ENCODE measurements at places on chromosomes 13 and 19.

GRCh38 chr13:98390086-98390715, 186.7 kb downstream of the STK24 start:
- DNase-seq: no peak

DNA sequence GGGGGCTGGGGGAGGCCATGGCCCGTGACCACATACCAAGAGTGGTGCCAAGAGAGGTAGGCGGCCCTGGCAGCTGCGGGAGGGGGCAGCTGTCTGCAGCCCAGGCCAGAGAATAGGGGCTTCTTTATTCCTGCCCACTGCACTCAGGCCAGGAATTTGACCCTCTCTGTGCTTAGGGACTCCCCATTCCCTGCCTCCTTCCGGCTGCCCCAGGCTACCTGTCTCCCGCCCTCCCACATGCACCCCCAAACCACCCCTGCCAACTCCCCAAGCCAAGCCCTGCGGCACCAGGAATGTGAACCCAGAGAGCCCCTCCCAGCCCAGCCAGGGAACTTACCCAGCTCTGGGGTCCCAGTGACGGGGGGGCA, 687 bp downstream of the PLEKHA4 start:
- DNase-seq: no peak

GRCh38 chr19:19209372-19209771, 2.4 kb upstream of the NCAN start:
- DNase-seq: no peak

- no peak for DNase-seq
These were observed 929.8 kb upstream of the SLITRK1 start for GRCh38 chr13:84812078-84812477.

- DNase-seq: no peak
These were observed 36.4 kb downstream of the SOX1 start for GRCh38 chr13:112103260-112103838.

DNA sequence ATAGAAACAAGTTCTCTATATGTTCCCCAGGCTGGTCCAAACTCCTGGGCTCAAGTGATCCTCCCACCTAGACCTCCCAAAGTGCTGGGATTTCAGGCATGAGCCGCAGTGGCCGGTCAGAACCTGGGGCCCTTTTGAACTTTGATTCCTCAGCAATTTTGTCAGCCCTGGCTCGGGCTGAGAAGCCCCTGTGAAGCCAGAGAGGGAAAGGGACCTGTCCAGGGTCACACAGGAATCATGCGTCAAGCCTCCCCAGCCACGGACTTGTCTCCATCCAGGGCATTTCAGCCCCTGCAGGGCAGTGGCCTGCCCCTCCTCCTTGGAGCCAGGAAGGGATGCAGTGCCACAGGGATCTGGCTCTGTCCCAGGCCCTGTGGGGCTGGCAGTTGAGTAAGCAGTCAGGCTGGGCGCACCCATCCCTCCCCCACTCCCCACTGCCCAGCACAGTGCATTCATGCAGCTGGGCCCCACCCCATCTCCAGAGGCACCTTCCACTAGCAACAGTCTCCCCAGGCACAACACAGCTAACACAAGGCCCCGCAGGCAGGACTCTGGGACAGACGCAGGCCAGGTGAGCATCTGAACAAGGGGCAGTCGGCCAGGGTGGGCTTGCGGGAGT, at the start of gene CAPS:
TSS of gene CAPS (plus strand) at position 516 of the 619 bp plus-strand sequence. CDS start 153 bp downstream, outside the sequence.
- no peak for DNase-seq

DNA sequence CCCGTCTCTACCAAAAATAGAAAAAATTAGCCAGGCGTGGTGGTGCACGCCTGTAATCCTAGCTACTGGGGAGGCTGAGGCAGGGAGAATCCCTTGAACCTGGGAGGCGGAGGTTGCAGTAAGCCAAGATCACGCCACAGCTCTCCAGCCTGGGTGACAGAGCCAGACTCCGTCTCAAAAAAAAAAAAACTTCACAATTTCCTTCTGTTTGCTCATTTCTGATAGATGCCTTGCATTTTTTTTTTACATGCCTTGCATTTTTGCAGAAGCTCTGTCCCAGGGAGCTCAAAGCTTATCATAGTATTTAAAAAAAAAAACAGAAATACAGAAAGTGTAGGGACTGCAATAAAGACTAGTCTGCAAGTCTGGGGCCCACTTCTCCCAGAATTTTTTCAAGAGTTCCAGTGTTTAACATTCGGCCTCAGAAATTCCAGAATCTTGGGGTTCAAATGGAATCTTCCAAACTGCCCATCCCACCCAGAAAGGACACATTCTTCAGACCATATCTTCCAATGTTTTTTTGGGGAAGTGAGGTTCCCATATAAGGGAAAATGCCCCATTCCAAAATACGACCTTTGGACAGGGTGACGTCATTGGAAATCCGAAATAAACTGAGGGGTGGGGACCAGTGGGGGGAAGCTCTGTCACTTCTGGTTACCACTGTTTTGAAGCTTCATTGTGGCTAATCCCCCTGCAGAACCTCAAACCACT, 17.2 kb upstream of the RAB8A start:
- no peak for DNase-seq

DNA sequence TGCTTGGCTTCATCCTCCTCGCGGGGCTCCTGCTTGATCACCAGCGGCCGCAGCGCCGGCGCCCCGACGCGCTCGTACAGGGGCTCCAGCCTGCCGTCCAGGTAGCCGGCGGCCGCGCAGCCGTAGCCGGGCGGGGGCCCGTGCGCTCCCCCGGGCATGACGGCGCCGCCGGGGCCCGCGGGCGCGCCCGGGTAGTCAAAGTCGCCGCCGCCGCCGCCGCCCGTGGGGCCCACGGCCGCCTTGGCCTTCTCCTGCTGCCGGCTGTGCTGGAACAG, 497 bp downstream of the CEBPA start:
- no peak for DNase-seq

DNA sequence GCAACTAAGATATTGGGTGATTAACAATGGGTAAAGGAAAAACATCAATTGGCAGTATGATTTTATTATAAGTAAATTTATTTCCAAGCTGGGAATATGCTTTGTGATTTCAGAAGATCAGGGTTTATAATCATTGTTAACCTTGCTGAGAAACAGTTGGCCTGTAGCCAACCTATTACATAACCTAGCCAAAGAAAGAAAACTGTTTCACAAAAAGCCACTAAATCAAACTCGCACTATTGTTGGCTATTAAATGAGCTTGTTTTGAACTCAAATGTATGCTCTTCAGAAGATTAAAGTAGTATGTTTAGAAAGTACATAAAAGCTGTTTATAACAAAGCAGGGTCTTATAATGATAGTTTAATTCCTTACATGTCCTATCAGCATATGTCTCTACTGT, 151.7 kb downstream of the LHFPL6 start:
- no peak for DNase-seq

- no peak for DNase-seq
These were observed 99.3 kb downstream of the DHRS12 start for GRCh38 chr13:51704399-51705313.

- DNase-seq: no peak
These were observed 4.8 kb downstream of the EMP3 start for GRCh38 chr19:48330012-48330681.

DNA sequence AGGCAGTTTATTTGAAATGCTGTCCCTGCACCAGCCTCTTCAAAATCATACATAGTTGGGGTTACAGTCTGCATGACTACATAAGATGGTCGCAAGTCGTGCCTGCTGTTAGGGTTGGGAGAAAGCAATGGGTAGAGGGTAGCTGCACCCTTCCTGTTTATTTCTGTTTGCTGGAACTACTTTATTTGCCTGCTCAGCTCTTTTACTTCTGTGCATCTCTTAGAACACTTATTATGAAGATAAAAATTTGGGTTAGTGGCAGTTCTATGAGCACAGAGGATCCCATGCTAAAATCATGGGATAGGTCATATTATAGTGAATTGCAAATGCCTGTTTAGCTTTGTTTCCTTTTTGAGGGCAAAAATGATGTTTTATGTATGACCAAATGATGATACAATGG, 160.1 kb downstream of the MYO16 start:
- DNase-seq: no peak

DNA sequence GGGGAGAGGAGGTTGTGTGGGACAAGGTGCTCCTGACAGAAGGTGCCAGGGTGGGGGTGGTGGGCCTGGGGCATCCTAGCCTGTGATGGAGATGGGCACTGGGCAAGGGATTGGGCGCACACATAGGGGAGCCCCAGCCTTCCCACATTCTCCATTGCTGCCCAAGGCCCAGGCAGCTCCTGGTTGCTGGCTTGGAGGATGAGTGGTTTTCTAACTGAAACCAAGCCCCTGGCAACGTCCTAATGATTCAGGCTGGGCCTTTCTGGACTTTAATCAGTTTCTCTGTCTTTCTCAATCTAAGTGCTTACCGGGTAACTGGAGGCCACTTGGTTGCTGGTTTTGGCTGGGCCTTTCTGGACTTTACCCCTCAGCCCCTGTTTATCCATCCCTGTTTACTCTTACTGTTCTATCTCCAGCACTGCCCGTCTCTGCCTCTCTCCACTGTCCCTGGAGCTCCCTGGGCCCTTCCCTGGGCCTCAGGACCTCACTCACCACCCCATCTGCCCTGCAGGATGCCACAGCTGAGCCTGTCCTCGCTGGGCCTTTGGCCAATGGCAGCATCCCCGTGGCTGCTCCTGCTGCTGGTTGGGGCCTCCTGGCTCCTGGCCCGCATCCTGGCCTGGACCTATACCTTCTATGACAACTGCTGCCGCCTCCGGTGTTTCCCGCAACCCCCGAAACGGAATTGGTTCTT, 354 bp downstream of the CYP4F3 start:
- DNase-seq: no peak

GRCh38 chr19:4654437-4655361, 15.4 kb downstream of the TNFAIP8L1 start:
- DNase-seq: no peak

DNA sequence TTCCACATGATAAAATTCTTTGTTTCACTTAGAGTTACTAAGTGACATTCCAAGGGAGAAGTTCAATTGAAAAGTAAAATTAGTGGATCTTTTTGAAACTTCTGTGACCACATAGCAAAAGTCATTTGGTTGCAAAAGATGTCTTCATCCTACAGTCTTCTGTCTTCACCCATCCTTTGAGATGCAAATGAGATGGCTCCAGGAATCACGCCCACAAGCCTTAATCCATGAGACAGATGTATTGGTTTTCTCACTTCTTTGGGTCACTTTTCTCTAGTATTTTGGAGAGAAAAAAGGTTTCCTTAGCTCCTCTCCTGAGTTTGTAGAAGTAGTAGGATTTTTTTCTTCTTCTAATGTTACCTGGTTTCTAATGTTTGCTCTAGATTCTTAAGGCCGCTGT, 259.5 kb upstream of the SLC10A2 start:
- DNase-seq: no peak

GRCh38 chr13:35797244-35797643, 320.8 kb upstream of the MAB21L1 start:
- no peak for DNase-seq

GRCh38 chr19:52140032-52140710, 433 bp upstream of the ZNF616 start:
- DNase-seq: peak; percentile 96

DNA sequence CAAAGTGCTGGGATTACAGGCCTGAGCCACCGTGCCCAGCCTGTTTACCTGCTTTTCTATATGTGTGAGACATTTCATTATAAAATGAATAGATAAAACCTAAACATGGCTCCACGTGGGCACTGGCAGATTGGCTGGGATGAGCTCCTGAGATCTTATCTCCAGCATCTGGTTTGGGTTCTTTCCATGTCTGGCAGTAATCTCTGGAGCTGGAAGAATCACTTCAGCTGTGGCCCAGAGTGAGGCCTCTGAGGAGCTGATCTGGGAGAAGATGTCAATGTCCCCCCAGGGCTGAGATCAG, 5.5 kb upstream of the SULT2A1 start:
- DNase-seq: no peak

DNA sequence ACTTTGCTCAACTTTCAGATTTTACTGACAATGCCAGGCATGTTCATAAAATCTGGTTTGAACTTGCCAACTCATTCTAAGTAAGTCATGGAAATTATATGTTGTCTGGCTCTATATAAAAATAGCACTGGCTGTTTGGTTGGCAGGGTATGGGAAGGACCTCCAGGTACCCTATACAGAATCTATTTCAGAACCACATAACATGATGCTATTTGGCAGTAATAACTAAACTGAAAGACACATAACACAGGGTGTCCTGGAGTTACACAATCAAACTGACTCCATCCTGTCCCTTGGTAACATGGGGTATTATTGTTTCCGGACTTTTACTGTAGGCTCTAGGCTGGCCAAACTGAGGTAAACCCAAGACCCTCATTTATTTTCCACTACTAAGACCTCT, 248.8 kb downstream of the RGCC start:
- no peak for DNase-seq

GRCh38 chr13:104385404-104385803, 1319.2 kb upstream of the SLC10A2 start:
- DNase-seq: no peak

DNA sequence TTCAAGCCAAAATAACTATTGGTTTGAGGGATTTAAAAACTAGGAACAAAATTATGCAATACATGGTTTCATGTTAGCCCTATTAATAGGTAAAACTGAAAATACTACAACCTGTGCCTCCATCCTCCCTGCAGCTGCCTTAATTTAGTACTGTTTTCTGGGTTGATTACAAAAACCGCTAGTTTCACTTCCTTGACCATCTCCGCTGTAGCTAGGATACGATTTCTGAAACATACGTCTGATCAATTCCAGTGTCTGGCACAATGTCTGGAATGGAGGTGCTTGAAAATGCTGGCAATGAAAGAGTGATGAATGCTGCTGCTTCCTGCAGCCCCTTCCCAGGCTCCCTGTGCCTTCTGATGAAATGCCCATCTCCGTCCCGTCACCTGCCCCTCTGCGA, 273.5 kb downstream of the SHISA2 start:
- no peak for DNase-seq

- no peak for DNase-seq
These were observed 122.7 kb downstream of the AKAP11 start for GRCh38 chr13:42394711-42395085.

DNA sequence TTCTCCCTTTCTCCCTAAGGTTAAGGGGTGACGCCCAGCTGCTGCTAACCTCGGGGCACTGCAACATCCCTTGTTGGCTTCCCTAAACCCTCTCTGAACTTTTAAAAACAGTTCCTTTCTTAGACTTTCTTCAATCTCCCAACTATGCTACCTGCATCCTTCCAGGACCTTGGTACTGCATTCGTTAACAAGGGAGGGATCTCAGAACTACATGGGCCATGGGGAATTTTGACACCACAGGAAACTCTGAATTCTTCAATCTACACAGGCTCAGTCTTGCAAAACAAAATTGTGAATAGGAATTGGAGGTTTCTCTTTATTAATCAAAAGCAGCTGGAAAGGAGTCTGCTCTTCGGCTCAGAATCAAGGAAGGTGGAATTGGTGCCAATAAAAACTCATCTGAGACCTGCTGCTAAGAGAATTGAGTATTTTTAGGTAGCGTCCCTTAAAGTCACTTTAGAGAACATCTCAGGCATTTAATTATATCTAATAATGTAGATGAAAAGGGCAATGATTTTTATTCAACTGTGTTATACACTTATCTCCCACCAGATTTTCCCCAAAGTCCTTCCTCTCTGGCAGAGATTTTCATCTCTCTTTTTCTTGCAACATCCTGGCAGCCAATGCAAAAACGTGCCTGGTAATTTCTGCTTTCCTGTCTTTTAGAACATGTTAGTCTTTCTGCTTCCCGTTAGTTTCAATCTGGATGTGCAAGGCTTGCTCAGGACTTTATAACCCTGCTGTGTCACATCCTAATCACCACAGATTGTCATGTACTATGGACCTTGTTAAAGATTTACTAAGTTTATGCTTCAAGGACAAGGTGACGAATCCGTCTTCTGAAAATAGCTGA, 69.1 kb upstream of the SLC15A1 start:
- DNase-seq: no peak
